Amniotic epithelial cell (primary cell): ENCODE measurements at places on chromosomes 7 and 10.
A peak's percentile ranks its signal among the peaks of the same experiment; 100 is the strongest.

- peak; percentile 44 for DNase-seq
Observed at GRCh38 chr10:59346321-59346720, 16.0 kb downstream of the FAM13C start.

GRCh38 chr7:143234533-143234875 lies 12.7 kb downstream of the TAS2R40 start:
- DNase-seq: no peak

- no peak for DNase-seq
Observed at GRCh38 chr7:101968720-101969466, 151.5 kb downstream of the CUX1 start.

GRCh38 chr7:101120315-101120714 lies 6.6 kb upstream of the SERPINE1 start:
- no peak for DNase-seq

GRCh38 chr7:107077699-107078516 lies 33.4 kb downstream of the PRKAR2B start:
- no peak for DNase-seq

DNA sequence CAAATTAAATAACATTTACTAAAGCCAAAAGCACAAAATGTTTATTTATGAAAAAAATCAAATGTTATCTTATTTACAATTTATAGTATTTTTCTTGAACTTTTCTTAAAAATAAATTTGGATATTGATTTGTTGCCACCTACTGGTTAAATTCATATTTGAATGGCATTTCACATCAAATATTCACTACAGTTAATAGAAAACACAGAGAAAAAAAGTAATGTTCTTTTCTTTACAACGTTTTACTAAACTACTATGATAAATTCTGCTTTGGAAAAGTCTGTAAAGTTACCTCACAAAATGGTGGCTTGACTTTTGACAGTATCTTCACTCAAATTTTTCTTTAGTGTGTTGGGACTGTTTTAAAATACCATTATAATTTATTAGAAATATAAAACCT lies 52.7 kb downstream of the SRPK2 start:
- DNase-seq: no peak

GRCh38 chr7:16038906-16039305 lies 352.4 kb upstream of the MEOX2 start:
- DNase-seq: no peak

GRCh38 chr7:149459540-149460452 lies 1.1 kb downstream of the ZNF777 start:
- peak; percentile 12 for DNase-seq

DNA sequence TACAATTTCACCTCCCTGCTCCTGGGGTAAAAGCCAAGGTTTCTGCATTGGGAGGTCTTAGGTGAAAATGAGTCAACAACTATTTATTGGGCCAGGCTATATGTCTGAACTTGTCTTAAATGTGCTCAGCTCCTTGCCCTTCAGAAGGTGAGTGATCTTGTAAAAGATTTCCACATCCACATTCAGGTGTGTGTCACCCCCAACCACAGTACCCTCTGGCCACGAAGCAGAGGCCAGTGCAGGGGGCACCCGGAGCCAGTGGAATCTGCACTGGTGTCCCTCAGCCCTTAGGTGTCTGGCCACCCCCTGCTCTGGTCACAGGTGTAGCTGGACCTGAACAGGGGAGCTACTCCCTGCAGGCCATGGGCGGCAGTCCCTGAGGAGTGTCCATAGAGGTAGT lies 198.5 kb downstream of the PAXIP1 start:
- no peak for DNase-seq

GRCh38 chr7:65444899-65445823 lies 71.5 kb downstream of the ZNF92 start:
- DNase-seq: no peak

DNA sequence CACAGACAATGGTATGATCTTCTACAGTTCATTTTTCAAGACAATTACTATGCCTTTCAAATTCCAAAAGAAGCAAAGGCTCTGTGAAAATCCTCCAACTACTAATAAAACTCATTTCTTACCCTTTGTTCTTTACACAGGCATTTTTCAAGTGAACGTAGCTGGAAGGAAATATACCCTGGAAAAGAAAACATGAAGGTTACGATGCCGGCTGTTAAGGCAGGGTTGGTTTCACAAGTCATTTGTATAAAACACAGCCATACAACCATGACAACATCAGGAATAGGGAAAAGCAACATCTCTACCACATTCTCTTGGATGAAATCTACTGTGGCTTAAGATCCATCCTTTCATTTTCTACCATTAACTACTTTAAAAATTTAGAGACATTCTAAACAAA lies 207.9 kb downstream of the DOCK4 start:
- DNase-seq: no peak

- peak; percentile 46 for DNase-seq
Observed at GRCh38 chr10:91251430-91252056, 31.1 kb downstream of the PCGF5 start.

GRCh38 chr7:151757274-151757673 lies 119.6 kb downstream of the PRKAG2 start:
- DNase-seq: peak; percentile 50

- DNase-seq: peak; percentile 73
Observed at GRCh38 chr7:129875745-129876411, 76.9 kb downstream of the UBE2H start.

DNA sequence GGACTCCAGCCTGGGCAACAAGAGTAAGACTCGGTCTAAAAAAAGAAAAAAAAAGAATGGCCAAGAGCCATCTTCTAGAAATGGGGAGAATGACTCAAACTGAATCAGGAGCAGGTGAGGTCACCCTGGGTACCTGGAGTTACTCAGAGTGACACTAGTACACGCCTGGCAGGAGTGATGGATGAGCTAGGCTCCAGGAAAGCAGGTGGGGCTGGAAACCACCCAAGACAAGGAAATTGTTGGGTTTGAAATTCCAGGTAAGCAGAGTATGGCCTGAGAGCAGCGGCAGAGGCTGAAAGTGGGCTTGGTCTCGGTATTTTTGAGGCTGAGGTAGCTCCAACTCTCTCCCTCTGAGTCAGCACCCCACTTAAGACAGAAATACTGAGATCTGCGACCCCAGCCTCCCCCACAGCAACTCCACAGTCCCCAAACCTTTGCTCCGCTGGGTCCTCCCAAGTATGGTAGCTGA lies 18.5 kb downstream of the DDIT4 start:
- DNase-seq: peak; percentile 47

DNA sequence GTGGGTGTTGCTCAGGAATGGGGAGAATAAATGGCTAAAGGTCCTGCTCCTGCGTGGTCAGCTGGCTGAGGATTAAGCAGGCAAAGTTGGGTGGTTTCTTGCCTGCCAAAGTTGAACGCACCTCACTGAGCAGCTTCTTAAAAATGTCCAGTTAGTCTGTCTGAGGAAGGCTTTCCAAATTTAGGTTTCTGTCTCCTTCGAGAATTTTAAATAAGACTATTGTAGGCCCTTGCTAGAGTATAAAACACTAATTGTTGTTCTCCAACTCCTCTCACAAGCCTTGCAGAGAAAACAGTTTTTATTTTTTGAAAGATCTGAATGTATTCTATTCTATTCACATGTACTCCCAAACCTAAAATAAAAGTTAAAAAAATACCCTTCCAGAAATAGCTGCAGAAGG lies 122.0 kb upstream of the LAMB4 start:
- no peak for DNase-seq

DNA sequence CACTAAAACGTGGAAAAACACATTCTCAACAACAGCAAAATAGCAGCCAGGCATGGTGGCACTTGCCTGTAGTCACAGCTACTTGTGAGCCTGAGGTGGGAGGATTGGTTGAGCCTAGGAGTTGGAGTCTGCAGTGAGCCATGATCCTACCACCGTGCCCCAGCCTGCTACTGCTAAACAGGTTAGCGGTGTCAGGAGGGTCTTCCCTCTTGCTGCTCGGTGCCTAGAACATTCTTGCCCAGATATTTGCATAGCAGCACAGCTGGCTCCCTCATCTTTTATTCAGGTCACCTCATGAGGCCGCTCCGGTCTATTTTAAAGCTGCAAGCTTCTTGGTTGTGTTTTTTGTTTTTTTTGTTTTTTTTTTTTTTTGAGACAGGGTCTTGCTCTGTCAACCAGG lies 2.9 kb upstream of the RABGEF1 start:
- no peak for DNase-seq

DNA sequence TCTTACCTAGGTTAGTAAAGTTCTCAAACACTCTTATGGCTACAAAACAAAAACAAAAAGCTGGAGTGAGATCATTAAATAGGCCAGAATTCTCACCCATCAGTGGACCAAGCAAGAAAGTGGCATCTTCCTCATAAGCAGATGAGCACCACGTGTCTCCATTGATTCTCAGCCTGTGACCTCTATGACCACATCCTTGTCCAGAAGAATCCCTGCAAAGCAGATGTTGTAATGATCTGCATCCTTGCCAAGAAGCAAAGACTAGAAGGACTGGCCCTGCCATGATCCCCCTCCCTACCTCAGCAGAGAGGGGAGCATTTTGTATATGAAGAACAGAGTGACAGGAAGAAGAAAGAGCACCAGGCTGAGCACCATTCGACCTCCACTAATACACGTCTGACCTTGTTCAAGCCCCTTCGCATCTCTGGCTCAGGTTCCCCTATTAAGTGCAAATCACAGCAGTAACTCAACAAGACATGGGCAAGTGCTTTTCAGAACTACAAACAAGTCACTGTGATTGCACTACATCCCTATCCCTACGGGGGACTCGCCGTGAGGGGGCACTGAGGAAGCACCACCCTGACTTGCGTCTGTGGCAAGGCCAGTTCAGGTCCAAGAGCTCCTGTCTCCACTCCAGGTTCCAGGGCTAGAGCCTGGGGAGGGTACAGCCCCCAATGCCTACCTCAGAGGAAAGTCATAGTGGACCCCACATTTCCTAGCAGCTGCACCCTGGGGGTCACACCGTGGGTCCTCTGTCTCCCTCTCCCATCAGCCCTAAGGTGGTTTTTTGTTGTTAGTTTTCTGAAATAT lies 22.2 kb upstream of the RASSF4 start:
- peak; percentile 63 for DNase-seq

- DNase-seq: no peak
Observed at GRCh38 chr7:152078786-152079185, 53.3 kb downstream of the GALNT11 start.

DNA sequence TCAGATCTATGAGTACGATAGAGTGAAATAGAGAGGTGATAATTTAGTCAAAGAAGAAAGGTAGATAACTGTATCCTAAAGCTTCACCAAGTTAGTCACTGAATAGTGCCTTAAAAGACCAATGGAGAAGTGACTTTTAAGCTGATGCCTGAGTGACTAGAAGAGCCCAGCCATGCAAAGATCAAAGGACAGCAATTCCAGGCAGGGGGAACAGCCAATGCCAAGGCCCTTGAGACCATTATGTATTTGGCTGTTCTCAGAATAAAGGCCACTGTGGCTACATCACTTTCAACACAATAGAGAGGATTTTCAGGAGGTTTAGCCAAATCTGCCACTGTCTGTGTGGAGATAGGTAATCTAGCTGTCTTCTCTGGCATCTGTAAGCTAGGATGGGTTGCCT lies 17.8 kb downstream of the HDAC9 start:
- no peak for DNase-seq

- DNase-seq: peak; percentile 58
Observed at GRCh38 chr10:28922127-28922526, 244.8 kb downstream of the BAMBI start.

DNA sequence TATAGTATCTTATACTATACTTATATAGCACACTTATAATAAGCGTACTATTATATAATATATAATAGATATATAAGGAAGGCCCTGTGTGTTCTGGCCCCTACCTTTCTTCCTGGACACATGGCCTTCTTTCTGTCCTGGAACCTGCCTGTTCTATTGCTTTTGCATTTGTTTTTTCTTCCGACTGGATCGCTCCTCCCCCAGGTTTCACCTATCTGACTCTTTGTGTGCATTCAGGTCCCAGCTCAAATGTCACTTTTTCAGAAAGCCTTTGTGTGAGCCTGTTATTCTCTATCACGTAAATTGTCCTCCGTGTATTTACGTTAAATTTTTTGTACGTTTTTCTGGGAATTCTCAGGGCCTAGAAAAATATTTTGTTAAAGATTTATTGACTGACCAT lies 2.9 kb upstream of the TRIM8 start:
- no peak for DNase-seq

- DNase-seq: no peak
Observed at GRCh38 chr7:106464651-106465050, 179.9 kb upstream of the NAMPT start.

DNA sequence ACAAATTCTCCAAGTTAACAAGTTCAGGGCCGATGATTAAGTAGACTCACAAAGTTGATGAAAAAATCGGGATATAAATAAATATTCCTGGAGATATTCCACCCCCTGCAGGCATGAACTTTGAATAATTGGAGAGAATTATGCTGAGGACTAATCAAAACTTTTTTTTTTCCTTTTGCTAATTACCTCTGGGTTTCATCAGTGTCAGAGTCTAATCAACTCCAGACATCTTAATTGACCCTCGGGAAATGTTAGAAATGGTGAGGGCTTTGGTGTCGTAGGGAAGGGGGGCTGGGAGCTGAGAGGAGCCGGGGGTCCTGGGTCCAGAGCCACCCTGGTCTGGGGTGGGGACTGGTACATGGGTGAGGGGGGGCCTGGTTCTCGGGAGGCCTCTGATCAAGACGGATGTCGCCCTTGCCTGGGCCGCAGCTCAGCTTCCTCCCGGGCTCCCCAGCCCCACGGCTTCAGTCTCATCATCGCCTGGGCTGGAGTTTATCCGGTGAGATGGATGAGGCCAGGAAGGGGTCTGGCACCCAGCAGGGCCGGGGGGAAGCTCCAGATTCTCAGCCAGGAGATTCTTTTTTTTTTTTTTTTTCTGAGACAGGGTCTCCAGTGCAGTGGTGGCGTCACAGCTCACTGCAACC lies 30.4 kb upstream of the ELFN1 start:
- DNase-seq: no peak

DNA sequence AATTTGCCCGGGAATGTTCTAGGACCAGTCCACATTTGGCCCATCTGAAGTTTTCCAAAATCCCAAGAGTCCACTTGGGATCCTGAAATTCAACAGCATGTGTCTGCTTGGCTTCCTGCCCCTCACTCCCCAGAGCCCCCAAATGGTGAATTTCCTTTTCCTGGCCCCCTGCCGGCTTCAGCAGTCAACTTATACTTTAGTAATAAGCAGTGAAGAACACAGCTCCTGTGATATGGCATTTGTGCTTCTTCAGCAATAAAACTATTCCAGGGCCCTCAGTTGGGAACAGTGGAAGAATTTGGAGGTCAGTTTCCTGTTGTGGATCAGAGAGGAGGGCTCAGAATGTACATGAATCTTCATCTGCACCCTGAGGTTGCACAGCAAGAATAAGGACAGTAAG lies 51.1 kb downstream of the PRF1 start:
- no peak for DNase-seq

- DNase-seq: no peak
Observed at GRCh38 chr10:90075995-90076394, 374.6 kb downstream of the KIF20B start.

DNA sequence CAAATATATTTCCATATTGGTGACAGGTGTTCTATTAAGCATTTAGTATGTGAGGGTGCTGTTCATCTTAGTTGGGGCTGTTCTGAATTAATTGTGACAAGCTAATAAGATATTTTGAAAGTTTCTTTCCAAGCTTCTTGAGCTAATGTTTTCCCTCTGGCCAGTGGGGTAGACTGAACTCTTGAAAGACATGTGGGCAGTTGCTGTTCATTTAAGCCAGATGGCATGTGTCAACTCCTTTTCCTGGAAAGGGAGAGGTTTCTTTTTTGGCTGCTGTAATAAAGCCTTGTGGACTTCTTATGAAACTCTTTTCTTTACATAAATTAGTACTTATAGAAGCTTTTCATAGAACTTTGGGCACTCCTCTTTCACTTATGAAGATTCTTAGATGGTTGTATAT lies 21.7 kb downstream of the RAB18 start:
- peak; percentile 61 for DNase-seq
